Progenitor cell of endocrine pancreas (in vitro differentiated cells): ENCODE measurements at places on chromosomes 16 and 17. TPM values are rescaled to one million over a fixed set of nuclear protein-coding genes. Genes with fewer than 3 reads are reported as not detected.

Gene SKAP1
- total RNA-seq: 0.69 and 1.0 TPM in 2 replicates

GRCh38 chr16:35735403-35736251 is 2276.2 kb downstream of the TP53TG3F start:
- no peak for DNase-seq

DNA sequence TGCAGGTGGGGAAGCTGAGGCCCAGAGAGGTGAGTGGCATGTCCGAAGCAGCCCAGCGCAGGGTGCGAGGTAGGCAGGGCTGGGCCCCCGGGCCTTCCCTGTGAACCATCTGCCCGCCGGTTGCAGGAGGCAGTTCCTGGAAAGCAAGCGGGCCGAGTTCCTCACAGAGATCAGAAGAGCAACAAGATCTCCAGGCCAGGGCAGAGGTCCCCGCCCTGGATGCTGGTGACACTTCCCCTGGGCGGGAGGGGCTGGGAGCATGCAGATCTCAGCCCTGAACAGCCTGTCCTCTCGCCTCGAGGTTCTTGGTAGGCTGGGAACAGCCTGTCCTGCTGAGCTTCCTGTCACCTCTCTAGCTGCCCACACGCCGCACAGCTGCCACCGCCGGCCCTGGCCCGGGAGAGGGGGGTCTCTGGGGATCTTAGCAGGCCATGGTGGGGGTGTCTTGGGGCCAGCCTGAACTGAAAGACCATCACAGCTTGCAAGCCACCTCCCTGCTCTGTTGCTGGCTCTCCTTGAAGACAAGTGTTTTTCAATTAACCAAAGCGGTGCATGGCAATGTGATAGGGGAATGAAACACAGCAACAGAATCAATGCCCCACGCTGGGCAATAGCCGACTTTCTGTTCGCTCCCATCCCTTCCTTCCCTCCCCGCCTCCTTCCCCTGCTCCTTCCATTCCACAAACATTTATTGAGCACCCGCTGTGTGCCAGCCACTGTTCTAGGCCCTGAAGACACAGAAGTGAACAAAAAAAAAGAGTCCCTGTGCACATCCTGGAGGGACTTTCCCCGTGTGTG is 31.7 kb downstream of the SOCS1 start:
- no peak for DNase-seq

Gene CENPX
- 64.1 and 66.2 TPM in 2 replicates for total RNA-seq

- no peak for DNase-seq
Observed at GRCh38 chr17:30600830-30601494, 123.8 kb downstream of the GOSR1 start.

Gene ADAMTS18
- 5.8 and 8.4 TPM in 2 replicates for total RNA-seq

DNA sequence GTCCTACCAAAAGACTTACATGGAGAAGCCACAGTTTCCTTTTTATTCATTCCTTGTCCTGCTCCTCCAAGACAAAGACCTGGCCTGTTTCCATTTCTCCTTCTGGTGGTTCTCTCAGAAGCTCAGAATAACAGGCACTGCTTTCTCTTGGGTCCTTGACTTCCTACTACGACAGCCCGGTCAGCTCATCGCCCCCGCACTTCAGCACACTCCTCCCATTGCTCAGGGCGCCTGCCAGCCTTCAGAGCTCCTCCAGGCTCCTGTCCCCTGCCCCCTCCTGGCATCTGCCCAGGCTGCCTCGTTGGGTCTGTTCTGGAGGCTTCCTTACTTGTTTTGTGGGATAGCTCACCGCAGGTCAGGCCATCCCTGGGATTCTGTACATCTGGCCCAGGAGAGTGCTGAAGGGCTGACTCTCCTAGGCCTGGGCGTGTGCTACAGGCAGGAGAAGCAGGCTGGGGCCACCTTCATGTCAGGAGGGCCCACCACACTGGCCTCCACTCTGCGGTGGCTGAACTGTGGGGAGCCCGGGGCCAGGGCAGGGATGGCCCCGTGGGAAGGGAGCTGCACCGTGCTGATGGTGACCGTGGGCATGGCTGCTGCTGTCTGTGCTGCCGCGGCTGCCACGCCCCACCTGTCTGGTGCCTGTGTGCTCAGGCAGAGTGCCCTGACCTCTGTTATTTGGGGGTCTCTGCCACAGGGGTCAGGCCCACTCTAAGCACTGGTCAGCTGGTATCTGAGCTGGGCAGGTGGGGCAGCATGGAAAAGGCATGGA is 17.7 kb downstream of the TCF25 start:
- no peak for DNase-seq

Gene GHDC
- total RNA-seq: 6.8 and 8.1 TPM in 2 replicates

Gene DVL2
- total RNA-seq: 104 TPM in 2 replicates
